ENCODE measurements at places on chromosomes 5 and 9.

DNA sequence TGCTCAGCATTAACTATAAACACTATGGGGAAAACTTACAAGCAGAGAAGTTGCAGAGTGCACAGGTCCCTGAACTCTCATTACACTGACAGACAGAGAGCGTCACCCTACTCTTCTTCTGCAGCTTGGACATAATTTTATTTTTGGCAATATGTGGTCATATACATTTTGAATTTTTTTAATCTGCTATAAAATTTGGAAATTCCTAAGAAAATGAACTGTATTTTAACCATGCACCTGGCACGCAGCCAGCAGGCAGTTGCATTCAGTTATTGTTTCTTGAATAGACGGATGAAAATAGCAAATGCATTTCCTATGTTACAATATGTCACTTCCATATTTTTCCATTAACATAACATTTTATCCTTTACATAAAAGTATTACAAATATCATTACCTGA is 100.2 kb downstream of the SLC25A46 start:
- no peak for DNase-seq

- DNase-seq, result no peak
Measured at GRCh38 chr5:77768978-77769377, 7.2 kb downstream of the TBCA start.

GRCh38 chr9:120876842-120877240 is at the start of gene PHF19:
Gene PHF19 (minus strand): TSS chr9:120877188. CDS start chr9:120874741, 2,447 bp downstream.
- peak; percentile 40 for DNase-seq

- peak; percentile 31 for DNase-seq
Measured at GRCh38 chr5:123868267-123868666, 356.3 kb downstream of the CSNK1G3 start.

- no peak for DNase-seq
Measured at GRCh38 chr5:30890377-30890776, 303.1 kb upstream of the CDH6 start.

GRCh38 chr5:52853650-52854049 is 65.9 kb downstream of the ITGA1 start:
- no peak for DNase-seq

DNA sequence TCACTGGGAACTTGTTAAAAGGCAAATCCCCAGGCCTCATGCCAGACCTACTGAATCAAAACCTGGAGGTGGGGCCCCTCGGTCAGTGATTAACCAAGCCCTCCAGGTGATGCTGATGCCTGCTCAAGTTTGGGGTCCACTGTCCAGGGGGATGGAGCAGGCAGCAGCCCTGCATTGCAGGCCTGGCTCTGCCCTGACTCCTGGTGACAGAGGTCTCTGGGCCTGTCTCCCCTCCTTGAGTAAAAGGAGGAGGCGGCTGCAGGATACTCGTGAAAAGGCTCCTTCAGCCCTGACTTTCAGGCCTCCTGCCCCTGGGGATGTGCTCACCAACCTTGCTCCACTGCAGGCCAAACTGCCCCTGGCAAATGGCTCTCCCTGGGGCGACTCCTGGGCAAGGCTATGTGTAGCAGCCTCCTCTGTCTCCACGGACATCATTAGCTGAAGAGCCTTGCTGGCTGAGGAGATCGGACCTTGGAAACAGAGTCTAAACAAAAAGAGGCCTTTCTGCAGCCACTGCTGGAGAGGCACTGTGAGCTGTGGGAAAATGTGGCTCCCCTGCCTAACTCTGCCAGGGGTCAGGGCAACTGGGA is 134.8 kb upstream of the ALDH1B1 start:
- DNase-seq, result no peak

GRCh38 chr5:178137991-178138390 is 7.2 kb downstream of the RMND5B start:
- DNase-seq, result no peak

DNA sequence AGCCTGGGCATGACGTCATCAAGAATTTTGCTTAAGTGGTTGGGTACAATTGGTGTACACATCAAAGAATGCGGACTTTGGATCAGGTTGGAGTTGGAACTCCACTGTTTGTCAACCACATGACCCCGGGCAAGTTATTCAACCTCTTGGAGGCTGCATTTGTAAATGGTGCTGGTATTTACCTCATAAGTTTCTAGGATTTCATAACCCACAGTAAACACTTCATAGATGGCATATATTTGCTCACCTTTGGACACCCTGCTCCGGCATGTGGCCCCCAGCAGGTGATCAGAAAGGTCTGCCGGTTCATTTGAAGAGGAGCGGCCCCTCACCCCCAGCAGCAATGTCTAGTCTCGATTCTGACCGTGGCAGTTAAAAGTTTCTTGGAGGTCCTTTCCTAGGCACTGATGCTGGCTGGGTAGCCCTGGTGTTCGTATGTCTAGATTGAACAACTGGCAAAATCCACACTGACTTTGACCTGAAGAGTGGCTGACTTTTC is 60.6 kb downstream of the IL6ST start:
- DNase-seq, result no peak

DNA sequence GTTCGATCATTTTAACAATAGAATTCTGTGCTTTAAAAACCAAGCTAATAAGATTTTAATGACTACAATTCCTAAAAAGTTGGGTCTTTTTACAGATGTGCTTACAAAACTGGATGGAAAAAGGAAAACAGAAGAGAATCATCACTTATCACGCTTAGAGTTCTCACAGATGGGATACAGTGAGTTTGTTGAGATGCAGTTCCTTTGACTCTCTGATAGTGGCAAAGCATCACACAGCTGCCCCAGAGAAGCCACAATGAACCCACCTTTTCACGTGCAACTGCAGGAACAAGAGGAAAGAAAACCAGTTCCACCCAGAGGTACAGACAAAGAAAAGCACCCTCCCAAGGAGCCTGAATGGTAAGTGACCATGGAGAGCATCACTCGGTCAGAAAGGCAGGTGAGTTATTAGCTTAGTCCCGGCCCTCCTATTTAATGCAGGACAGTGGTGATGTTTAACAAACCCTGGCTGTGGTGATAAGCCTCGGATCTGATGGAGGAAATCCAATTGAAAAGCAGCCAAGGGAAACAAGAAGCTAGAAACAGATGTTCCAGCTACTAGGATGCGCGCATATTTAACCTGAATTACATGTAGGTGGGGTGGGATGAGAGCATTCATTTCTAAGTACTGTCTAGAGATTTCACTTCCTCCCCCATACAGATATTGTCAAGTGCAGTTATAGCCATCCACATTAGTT is 167.7 kb downstream of the TARS1 start:
- DNase-seq, result no peak

DNA sequence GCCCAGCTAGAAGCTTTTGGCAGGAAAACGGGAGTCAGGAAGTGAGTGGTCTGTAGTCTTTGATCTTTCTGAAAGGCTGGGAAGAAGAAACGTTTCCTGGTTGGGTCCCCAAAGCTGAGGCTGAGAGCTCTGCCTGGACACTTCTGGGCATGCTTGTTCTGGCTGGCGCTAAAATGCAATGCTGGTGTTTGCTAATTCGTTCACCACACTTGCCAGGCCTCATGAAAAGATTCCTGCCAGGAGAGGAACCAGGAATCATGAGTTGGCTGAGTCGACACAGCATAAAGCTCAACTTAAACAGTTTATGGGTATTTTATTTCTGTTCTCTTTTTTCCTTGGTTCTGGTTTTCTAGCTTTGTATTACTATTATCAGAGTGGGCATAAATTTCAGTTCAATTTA is 10.7 kb upstream of the PTGR1 start:
- DNase-seq, result no peak

DNA sequence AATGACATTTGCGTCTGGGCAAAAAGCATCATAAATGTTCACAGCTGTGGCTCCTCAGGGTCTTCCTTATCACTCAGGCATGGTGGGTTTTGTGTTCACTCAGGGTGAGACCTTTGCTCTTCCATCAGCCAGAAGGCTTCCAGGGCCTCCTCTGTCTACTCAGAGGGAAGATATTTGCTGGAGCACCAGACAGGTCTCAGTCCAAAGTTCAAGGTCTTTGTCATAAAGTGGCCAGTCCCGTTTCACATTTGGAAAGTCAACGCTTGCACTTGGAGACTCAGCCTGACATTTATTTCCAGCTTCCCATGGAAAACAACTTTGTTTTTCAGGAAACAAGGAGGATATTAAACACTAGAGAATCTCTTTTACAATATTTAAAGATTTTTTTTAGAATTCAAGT is 12.2 kb upstream of the CARTPT start:
- DNase-seq, result no peak

DNA sequence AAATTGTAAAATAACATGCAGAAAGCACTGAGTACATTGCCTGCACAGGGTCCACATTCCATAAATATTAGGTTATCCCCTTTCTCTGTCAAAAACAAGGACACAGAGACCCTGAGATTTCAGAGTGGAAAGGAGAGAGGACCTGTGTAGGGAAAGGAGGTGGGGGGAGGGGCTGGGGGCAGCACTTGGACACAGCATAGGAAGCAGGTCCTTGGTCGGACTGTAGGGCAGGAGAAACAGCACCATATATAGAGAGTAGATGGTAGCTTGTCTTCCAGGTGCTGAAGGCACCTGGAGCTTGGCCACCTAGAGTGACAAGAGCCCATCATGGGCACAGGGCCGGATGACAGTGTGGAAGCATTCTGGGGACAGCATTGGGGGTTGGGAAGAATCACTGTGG is 2.4 kb downstream of the TPM2 start:
- no peak for DNase-seq

DNA sequence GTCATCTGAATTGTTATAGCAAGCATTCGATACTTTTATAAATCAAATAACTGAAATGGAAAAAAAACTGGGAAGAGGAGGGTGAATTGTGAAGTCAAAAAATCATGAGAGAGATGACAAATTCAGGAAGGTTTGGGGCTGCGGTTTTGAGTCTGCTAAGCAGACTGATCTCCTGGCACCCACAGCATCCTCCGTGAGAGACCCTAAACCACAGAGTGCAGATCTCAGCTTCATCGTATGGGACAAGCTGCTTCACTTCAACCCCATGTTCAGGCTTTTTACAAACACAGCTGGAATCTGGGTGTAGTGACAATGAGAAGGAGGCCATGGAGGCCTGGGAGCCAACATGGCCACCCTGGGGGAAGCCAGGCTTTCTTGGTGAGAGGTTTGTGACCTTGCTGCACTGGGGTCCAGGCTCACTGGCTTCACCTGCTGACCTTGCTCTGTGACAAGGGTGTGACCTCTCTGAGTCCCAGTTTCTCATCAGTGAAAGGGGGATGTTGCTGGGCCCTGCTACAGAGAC is 19.4 kb downstream of the USP20 start:
- no peak for DNase-seq

DNA sequence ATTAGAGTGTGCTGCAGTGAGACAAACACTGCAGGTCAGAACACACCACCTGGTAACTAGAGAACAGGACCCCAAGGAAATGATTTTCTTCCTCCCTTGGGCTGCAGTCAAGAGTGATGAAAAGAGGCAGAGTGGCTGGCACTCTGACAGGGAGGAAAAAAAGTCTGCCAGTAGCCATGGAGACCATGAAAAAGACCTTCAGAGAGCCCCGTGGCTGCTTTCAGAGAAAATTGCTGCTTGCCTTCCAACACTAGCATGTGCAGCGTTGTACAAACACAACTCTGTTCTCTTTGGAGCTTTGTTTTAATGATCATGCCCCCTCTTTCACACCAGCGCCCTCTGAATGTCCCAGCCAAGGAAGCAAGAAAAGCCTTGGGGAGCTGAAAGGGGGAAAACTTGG is 68.8 kb downstream of the ANKRD55 start:
- DNase-seq, result no peak

DNA sequence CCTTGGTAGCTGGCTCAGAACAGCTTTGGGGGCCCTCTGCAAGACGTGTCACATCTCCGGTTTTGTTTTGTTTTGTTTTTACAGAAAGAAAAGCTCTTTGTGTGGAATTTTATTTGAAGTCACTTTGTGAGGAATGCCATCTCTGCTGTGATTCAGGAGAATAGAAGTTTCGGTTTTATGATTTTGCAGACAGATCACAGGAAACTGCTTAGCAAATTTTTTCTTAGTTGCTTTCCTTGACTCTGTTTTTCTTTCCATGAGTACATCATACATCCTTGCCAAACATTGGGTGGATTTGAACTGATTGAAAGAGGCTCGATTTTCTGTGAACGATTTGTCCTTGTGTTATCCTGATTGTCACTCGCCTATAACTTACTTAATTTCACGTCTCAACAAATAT is 5.1 kb downstream of the SEMA5A start:
- DNase-seq, result no peak

DNA sequence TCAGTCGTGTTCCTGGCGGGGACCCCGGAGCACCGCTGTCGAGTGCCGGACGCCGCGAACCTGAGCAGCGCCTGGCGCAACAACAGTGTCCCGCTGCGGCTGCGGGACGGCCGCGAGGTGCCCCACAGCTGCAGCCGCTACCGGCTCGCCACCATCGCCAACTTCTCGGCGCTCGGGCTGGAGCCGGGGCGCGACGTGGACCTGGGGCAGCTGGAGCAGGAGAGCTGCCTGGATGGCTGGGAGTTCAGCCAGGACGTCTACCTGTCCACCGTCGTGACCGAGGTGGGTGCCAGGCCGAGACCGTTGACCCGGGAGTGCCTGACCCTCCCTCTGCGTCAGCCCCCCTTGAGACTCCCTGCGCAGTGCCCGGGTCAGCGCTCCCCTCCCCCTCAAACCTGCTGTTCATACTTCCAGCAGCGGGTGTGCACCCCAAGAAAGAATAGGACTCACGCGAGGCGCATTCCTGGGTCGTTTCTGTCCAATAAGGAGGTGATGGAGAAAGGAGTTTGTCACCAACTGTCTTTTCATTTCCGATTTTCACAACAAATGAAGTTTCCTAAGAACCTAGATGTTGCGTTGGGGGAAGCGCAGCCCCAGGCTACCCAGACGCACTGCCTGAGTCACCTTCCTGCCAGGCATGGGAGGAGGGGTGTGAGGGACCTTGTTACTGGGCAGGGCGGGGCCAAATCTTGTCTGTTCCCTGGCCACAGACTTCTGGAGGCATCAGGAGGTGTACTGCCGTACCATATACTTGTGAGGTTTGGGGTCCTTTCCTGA is 722 bp downstream of the SLC22A4 start:
- DNase-seq, result peak; percentile 59

- DNase-seq, result no peak
Measured at GRCh38 chr5:127812570-127812969, 109.4 kb downstream of the CCDC192 start.

DNA sequence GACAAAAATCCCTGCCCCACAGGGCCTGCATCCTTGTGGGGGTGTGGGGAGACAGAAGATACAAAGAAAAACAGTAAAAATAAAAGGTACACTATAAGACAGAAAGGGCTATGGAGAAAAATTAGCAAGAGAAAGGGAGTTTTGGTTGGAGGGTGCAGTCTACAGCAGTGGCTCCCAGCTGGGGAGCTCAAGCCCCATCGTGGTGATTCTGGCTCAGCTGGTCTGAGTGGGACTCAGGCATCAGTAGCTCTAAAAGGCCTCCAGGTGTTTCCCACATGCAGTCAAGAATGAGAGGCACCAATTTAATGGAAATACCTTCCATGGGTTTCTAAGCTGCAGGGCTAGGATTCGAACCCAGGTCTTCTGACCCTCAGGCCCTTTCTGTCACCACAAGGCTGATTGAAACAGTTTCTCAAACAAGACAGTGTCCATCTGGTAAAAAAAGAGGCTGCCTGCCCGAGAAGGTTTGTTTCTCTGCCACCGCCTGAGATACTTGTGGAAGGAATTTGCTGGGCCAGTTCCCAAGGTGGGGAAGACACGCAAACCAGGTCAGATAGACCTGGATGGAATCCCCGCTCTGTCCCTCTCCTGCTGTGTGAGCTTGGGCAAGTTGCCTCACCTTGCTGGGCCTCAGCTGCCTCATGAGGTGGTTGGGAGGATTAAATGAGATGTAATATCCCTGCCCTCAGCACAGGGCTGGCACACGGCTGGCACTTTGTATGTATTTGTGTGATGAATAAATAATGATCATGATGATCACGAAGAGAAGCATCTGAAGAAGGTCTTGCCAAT is 43.1 kb downstream of the COL27A1 start:
- DNase-seq, result no peak

- no peak for DNase-seq
Measured at GRCh38 chr9:126692041-126692758, 78.5 kb downstream of the LMX1B start.

- DNase-seq, result no peak
Measured at GRCh38 chr9:89515416-89515815, 17.5 kb upstream of the SEMA4D start.
